ENCODE measurements at places on chromosomes 3 and 15. TPM values are rescaled to one million over a fixed set of nuclear protein-coding genes. Genes with fewer than 3 reads are reported as not detected.

GRCh38 chr15:29203718-29204368 is 65.8 kb downstream of the NSMCE3 start:
- no peak for DNase-seq

- DNase-seq = no peak
Measured at GRCh38 chr3:94758751-94759150, 695.9 kb downstream of the NSUN3 start.

- DNase-seq = peak; percentile 95
Measured at GRCh38 chr15:99692825-99693224, 40.4 kb downstream of the LYSMD4 start.

- DNase-seq = no peak
Measured at GRCh38 chr3:171553086-171553485, 92.9 kb upstream of the TNIK start.

DNA sequence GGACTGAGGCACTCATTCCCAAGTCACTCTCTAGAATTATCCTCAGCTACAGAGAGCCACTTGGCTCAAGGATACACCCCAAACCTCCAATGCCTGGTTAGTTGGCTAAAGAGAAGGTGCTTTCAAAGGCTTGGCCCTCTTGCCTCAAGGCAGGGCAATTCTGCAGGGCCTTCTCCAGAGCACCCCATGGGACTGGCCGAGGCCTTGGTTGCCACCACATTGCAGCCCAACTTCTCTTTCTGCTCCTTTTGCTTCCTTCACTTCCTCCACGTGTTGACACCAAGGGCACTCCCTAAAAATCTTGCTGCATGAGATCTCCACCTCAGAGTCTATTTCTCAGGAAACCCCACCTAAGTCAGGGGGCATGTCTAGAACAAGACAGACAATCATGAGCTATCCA is 36.7 kb downstream of the MEGF11 start:
- no peak for DNase-seq

DNA sequence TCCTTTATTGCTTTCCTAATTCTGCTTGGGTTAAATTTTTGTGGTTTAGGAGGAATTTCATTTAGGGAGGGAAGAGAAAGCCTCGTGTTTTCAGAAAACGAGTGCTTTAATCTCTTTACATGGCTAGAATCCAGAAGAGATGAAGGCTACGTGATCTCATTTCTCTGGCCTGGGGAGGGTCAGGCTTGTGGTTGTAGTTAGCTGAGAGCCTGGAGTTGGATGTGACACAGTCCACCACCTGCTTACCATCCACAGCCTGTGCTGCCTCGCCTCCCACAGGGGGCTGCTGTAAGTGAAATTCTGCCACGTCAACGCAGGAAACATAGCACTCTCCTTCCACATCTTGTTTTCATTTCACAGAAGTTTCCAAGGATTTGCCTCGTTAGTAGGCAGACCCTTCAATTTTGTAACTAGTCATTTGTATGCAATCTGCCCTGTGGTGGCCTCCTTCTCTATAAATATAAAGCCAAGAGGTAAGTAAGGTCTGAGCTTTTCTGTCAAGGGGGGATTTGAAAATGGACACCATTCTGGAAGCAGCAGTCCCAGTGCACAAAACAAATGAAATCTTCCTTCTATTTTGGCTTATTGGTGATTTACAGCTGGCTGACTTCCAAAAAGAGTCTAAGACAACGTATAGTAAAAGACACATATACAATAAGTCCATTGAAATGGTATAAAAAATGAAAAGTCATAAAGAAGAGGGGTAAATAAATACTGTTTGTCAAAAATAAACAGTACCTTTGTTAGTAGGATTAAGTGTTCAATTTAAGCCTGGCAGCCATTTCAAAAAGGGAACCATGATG is 3.4 kb downstream of the GXYLT2 start:
- DNase-seq = peak; percentile 100

DNA sequence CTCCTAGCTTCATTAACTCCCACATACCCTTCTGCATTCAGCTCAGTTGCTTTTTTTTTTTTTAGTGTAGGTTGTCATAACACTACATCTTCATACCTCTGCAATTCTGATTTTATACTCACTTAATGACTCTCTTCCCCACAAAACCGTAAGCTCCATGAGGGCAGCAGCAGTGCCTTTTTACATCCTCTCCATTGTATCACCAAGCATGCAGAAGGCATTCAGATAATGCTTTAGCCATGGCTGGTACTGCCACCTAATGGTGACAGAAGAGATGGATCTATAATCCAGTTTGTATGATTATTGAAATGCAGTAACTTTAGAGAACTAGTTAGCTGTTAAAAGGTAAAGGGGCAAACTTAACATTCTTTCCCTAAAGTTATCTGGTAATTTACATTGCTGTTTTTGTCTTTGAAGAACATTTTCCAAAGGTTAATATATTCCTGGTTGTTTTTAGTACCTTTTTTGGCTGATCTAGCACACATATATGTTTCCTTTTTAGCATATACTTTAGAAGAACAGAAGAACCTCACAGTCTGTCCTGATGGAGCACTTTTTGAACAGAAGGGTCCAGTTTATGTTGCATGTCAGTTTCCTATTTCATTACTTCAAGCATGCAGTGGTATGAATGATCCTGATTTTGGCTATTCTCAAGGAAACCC is 36.8 kb downstream of the ATP1B3 start:
- DNase-seq = peak; percentile 63

- peak; percentile 40 for DNase-seq
Measured at GRCh38 chr15:68421115-68421551, 10.8 kb downstream of the ITGA11 start.

DNA sequence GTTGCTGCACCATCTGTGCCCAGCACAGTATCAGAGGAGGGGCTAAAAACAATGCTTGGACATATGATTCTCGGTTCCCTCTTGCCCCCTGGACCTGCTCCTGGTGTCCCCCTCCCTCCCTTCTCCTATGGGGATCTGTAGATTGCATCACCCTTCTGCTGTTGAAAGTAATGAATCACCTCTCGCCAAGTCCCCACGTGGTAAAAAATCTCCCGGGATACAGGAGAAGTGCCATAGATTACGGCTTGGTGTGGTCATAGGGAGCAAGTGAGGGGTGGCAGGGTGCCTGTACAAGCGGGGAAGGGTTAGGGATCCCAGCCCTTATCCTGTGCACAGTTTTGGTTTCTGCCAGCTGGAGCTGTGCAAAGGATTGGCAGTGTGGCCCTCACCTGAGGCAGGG is 37.7 kb downstream of the AMOTL2 start:
- peak; percentile 63 for DNase-seq

DNA sequence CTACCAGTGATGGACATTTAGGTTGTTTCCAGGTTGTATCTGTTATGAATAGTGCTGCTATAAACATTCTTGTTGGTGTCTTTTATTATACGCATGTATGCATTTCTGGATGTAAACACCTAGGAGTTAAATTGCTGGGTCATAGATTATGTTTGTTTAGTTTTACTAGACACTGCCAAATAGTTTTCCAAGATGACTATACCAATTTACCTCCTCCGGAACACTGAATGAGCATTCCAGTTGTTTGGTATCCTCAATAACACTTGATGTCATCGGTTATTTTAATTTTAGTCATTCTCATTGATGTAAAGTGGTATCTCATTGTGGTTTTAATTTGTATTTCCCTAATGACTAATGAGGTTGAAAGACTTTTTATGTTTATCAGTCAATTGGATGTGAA is 36.6 kb upstream of the ARID3B start:
- DNase-seq = no peak

Gene CPNE9
- not detected for total RNA-seq

Gene NR1I2
- total RNA-seq = not detected

Gene MESP2
- total RNA-seq = 1.8 TPM

Gene CCDC80
- total RNA-seq = 29.1 TPM

Gene PLA2G4B
- 0.39 TPM for total RNA-seq

Gene DHX30
- total RNA-seq = 57.2 TPM
